Naive thymus-derived CD8-positive, alpha-beta T cell (primary cell): ENCODE measurements at places on chromosomes 7 and 10. TPM values are rescaled to one million over a fixed set of nuclear protein-coding genes. Genes with fewer than 3 reads are reported as not detected.
A peak's percentile ranks its signal among the peaks of the same experiment; 100 is the strongest.

The NPY4R gene
- total RNA-seq, result not detected

The PRR15 gene
- not detected for total RNA-seq

The ADGRA1 gene
- total RNA-seq, result not detected

The OR2A1 gene
- total RNA-seq, result not detected

The ASAH2 gene
- 4.3 TPM for total RNA-seq

The SPDYE16 gene
- 0.69 TPM for total RNA-seq

The FAM25G gene
- total RNA-seq, result not detected

The NXPH1 gene
- not detected for total RNA-seq

The PLEKHA1 gene
- 71.4 TPM for total RNA-seq

The SLC26A4 gene
- not detected for total RNA-seq

The SERPINE1 gene
- total RNA-seq, result not detected

The FAM221A gene
- 7.6 TPM for total RNA-seq

The GIMAP6 gene
- 213 TPM for total RNA-seq

DNA sequence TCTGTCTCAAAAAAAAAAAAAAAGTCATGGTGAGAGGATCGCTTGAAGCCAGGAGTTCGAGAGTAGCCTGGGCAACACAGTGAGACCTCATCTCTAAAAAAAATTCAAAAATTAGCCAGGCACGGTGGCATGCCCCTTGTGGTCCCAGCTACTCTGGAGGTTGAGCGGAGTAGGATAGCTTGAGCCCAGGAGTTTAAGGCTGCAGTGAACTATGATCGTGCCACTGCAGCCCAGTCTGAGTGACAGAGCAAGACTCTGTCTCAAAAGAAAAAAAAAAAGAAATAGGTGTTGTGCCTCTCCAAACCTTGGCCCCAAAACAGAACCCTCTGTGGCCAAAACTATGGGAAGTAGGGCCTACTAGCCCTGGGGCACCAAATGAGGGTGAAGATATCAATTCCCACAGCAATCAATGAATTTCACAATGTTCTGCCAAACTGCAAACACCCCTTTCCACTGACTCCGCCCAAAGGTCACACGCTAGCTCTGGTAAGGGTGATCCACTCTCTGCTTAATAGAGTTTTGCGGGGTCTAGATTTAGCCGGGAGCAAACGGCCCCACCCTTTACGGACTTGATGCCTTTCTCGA is 16.9 kb downstream of the SSC4D start:
- DNase-seq, result no peak

DNA sequence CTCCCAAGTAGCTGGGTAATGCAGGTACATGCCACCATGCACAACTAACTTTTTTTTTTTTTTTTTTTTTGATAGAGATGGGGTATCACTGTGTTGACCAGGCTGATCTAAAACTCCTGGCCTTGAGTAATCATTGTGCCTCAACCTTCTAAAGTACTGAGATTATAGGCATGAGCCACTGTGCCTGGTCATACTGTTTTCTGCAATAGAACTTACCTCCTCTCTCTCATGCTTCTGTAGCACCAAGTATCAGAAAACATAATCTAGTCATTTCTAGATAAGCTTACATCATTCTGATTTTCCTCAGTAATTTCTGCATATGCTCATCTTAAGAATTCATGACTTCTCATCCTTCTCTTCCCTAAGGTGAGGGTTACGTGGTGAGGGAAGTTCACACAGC is 210.0 kb downstream of the IMMP2L start:
- no peak for DNase-seq

- DNase-seq, result no peak
Observed at GRCh38 chr10:88207121-88207546, 343.7 kb downstream of the PTEN start.

DNA sequence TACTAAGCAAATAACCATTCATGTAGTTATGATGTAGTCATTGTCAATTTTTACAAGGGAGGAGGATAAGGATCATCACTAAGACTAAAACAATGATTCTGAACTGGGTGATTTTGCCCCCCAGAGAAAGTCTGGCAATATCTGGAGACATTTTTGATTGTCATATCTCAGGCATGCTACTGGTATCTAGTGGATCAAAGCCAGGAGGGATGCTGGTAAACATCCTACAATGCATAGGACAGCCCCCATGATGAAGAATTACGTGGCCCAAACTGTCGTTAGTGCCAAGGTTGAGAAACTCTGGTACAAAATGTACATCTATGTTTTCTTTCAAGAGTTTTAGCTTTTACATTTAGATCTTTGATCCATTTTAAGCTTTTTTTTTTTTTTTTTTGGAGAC is 57.3 kb downstream of the GBF1 start:
- no peak for DNase-seq

DNA sequence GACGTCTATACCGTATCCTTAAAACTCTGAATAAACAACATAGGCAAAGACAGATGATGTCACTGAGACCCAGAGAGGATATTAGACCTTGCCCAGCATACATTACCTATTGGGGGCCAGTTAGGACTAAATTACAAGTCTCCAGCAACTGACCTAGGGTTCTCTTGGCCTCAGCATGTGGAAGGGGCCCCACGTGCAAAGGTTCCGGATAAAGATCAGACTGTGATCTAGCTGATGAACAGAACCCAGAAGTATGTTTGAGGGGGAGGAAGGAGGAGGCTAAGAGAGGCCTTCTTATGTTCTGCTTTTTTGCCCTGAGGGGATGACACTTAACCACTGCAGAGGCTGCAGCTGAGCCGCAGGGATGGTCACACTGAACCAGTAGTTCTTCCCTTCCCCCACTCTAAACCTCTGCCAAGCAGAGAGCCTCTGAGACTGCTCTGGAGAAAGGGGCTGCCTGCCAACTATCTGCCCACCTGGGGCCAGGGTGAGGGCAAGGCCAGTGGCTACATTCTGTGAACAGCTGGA is 24.0 kb upstream of the KMT2C start:
- DNase-seq, result no peak

DNA sequence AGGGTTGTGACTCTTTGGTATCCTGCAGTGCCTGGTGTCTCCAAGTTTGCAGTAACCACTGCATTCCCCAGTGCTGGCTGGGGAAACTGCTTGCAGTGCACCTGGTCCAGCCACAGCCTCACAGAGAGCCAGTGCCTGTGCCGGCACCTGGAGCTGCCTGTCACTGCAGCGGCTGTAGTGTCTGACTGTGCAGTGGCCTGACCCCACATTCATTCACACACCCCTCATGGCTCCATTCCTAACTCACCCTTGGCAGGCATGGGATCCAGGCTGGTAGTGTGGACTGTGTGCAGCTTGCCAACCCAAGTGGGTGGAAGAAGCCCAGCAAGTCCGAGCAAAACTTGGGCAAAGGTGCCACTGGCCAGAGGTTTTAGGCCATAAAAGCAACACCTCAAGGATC is 3.7 kb upstream of the CYP3A43 start:
- DNase-seq, result no peak

DNA sequence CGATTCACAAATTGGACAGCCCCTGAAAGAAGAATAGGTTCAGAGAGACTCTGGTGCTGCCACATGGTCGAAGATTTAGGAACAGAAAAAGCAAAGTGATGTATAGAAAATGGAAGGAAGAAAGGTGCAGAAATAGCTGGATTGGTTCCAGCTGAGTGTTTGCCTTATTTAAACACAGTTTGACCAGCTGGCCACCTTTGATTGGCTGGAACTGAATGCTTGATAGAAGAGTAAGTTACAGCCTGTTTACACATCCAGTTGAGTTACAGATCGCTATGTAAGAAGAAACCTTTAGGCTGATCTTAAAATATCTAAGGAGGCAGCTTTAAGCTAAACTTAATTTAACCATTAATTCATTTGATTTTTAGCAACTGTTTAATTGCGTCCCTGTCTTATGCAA is 40.3 kb upstream of the KAT6B start:
- no peak for DNase-seq

- DNase-seq, result no peak
Observed at GRCh38 chr10:75137533-75138438, 26.3 kb downstream of the SAMD8 start.

DNA sequence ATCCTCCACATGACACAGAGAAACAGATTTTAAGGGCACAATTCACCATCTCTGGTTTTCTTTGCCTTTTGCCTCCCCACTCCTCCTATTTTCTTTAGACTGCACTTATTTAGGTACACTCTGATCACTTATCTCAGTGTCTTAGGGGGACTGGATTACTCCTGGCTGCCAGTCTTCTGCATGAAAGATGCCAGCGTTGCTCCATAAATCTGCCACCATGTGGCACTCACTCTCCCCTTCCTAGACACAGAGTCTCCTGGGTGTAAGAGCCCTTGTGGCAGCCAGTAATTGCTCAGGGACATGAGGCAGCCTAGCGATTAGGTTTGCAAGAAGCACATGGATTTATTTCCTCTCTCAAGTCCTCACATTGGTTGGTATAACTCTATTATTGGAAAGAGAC is 34.5 kb upstream of the RBM20 start:
- DNase-seq, result no peak

- DNase-seq, result no peak
Observed at GRCh38 chr7:650339-651031, 76.0 kb upstream of the DNAAF5 start.

- DNase-seq, result peak; percentile 66
Observed at GRCh38 chr10:45464958-45465567, 91.0 kb downstream of the ALOX5 start.

DNA sequence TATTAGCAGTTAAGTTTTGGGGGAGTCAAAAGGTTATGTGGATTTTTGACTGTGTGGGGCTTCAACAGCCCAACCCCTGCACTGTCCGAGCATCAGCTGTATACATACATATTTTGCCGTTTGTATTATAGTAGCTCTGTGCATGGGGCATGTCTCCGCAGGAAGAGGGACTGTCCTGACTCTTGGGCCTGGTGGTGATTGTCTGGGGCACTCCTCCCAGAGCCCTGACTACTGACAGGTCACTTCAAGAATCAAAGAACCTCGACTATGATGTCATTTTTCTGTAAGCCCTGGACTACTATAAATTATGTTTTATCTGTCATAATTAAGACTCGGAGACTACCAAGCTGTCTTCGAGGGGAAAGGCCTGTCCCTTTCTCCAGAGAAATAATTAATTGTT is 51.8 kb downstream of the MGMT start:
- DNase-seq, result no peak

- no peak for DNase-seq
Observed at GRCh38 chr7:713488-714230, 12.8 kb upstream of the DNAAF5 start.

GRCh38 chr10:132929953-132930548 is 12.3 kb downstream of the CFAP46 start:
- DNase-seq, result no peak

GRCh38 chr10:123577921-123578461 is 88.2 kb upstream of the GPR26 start:
- no peak for DNase-seq

DNA sequence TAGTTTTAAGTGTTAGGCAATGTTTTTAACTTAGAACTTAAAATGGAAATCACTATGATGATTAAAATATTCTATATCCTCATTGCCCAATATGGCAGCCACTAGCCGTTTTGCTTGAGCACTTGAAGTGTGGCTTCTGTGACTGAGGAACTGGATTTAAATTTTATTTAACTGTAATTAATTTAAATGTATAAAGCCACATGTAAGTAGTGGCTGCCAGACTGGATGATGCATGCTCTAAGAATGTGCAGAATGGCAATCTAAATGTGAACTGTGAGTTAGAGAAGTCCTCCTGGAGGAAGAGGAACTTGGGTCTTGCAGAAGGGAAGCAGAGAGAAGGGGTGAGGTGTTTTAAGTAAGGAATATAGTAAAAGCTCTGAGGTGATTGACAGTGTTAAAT is 451.4 kb downstream of the SUGCT start:
- DNase-seq, result no peak

GRCh38 chr7:71155236-71155635 is 23.3 kb downstream of the GALNT17 start:
- DNase-seq, result no peak

GRCh38 chr7:42315631-42316030 is 78.6 kb upstream of the GLI3 start:
- no peak for DNase-seq

GRCh38 chr10:3735175-3735574 is 49.8 kb downstream of the KLF6 start:
- no peak for DNase-seq

DNA sequence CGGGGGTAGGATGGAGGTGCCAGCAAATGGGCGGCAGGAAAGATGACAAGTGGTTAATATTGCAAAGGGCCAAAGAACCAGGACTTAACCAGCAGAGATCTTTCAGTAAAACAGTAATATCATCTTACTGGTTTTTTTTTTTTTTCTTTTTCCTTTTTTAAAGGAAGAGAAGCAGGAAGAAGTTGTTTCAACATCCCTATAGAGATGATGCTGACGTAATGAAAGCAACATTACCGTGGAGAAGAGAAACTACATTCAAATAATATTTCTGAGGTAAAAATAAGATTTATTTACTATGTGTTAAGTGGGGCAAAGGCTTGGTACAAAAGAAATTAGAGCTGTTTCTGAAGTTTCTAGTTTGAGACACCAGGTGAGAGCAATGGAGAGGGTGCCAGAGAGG is 11.0 kb downstream of the MINDY3 start:
- DNase-seq, result no peak

DNA sequence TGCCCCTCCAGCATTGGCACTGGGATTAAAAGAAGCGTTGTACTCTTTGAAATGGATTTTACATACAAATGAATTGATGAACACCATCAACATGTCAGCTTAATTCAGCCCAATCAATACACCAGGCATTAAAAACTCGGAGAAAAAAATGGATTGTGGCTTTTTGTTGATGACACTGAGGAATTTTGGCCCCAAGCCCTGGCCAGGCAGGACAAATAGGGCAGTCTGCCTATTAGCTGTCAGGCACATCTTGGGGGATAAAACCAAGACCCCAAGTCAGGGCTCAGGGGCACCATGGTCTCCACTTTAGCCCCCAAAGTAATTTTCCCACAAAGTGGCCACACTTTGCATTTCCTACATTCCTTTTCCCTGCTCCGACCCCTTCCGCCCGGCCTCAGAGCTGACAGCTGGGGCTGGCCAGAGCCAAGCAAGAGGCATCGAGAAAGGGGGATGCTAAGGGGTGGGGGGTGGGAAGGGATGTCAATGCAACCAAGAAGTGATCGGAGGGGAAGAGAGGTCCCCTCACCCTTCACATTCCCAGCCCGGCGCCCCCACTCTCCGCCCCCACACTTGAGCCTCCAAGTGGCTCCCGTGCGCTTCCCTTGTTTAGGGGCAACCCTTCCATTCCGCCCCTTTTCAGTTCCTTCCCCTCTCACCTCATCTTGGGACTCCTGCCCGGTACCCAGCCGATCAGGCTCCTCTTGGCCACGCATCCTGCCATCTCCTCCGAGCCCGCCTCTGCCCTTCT is 711 bp downstream of the HIP1 start:
- DNase-seq, result no peak

- DNase-seq, result no peak
Observed at GRCh38 chr7:129356176-129356575, 78.1 kb upstream of the STRIP2 start.
